ENCODE measurements at places on chromosomes 3 and 15.

GRCh38 chr3:156252656-156253055 lies 132.3 kb downstream of the KCNAB1 start:
- DNase-seq: no peak

- no peak for DNase-seq
Measured at GRCh38 chr3:115891006-115891636, 267.8 kb downstream of the GAP43 start.

DNA sequence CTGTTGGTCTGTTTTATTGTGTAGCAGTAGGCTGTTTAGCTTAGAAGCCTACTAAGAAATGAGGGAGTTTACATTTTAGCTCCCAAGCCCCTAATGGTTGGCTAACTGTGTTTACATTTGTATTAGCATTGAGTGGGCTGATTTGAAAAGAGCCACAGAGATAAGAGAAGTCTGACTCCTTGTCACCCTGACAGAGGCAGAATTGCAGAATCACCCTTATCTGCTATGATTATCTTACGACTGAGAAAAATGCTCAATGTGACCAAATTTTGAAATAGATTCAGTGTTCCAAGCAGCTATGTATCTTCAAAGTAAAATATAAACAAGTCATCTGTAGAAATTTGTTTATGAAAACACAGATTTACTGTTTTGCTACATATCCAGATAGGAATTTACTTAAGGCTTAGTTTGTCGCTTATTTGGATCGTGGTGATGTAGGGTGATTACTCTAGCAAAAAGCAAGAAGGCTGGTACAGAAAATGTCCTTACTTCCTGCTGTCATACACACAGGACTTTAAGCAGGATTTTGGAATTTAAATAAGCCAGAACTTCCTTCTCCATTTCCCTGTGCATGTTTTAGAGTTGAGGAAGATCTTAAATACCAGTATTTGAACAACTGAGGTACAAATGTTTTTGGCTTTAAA lies 19.0 kb downstream of the SEMA6D start:
- no peak for DNase-seq

- peak; percentile 3 for DNase-seq
Measured at GRCh38 chr15:78691167-78691850, 50.3 kb upstream of the CHRNB4 start.

DNA sequence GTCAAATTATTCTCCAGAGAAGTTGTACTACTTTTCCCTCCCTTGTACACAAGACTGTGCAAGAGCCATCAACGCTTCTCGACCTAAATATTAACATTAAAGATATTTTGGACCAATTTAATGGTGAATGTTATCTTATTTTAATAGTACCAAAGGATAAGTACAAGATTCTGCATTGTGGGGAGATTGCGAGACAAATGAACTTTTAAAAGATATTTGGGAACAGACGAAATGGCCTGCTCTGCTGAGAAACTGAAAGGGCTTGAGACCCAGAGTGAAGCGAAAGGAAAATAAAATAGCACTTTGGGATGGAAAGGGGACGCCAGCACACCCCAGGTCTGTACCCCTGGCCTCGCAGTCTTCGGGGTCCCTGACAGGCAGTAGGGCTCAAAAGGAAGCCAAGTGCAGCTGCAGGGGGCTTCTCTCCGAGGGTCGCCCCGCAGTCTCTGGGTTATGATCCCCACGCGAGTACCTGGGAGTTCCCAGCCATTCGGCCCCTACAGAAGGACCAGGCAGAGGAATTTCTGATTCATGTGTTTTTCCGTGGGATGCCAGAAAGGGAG lies 97.6 kb upstream of the VGLL3 start:
- no peak for DNase-seq

- DNase-seq: no peak
Measured at GRCh38 chr3:71492974-71493771, 90.4 kb downstream of the FOXP1 start.

DNA sequence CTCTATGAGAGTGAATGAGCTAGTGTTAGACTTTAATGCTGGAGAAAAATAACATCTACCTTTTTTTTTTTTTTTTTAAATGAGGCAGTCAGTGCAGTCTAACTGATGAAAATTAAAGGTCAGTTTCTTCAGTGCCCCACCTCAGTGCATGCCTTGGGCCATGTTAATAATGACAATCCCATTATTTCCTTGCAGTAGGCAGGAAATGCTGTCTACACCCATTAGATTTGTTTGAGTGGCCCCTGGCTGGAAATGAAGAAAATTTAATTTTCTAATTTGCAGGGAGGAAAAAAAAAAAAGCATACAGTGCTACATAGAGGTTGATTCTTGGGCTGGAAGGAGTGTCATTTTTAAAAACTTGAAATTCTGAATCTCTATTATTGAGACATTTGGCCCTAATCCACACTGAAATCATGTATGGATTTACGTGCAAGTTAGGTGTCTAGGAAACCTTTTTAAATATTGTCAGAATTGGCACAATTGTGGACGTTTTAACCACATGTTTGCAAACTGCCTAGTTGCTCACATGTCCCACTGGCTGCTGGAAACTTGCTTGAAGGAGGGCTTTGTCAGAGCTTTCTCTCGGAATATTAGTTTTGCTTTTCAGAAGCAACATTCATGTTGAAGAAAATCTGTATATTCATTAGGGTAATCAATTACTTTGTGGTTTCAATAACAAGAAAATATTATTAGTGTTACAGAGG lies 18.4 kb downstream of the FNDC3B start:
- DNase-seq: no peak

DNA sequence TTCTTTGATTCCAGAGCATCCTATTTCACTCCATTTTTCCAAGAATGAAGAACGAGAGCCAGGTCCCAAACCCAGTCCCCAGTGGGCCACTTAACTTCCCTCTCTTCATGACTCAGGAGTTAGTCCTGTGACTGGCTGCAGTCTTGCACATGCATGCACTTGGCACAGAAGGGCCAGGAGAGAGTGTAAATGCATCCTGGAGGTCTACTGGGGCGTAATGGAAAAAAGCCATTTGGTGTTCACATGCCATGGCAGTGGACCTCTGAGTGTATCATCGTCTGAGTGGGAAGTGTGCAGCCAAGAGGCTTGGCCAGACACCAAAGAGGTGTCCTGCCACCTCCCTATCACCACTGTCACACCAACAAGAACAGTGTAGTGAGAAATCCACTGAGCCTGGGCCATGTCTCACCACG lies 15.1 kb upstream of the RFTN1 start:
- no peak for DNase-seq

DNA sequence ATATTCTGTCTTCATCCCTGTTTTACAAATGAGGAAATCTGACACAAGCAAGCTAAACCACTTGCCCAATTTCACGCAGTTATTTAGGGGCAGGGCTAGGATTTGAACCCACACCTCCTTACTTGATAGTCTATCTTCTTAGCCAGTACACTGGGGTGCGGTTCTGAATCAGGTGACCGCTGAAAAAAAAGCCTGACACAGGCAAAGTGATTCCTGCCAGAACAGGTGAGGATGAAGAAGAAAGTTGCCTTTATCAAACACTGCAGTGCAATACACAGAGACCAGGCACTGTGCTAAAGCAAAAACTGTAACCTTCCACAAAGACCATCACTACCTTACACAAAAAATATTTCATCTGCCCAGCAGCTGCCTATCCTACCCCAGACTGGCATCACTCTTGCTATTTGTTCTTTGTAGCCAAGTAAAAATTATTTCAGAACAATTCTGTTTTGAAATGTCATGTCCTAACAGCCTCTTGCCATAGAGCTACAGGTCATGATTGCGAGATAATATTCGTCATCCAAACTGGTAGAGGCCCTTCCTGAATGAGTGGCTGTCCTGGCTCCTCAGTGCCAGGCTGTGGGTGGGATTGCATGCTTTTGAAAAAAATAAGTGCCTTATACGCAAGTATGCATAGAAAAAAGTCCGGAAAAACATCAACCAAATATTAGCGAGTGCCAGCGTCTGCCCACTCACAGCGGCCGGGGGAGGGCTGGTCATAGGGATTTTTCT lies 142.3 kb upstream of the TPM1 start:
- DNase-seq: no peak

- no peak for DNase-seq
Measured at GRCh38 chr3:16377847-16378302, 112.9 kb downstream of the OXNAD1 start.

DNA sequence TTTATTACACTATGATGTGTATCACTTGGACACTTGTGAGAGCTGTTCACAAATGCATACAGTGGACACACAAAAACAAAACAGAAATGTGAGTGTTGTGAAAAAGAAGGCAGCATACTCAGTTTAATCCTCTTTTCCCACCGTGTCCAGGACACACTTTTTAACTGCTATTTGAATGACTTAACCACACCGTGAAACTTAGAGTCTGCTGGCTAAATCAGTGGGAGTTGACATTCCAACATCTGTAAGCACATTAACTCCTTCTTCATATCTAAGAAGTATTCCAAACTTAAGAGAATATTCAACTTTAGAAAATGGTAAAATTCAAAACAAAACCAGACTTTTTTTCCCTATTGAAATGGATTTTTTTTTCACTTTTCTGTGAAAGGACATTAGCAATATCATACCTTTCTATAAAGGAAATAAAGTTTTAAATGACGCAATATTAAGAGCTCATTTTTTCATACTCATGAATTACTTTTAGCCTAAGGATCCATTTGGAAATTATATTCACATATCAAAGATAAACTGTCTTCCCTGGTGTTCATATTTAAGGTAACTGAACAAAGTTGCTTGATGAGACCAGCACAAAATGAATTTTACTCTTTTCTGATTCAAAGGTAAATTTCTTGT lies 316.6 kb downstream of the RBMS3 start:
- DNase-seq: no peak

GRCh38 chr3:157132936-157133335 lies 27.0 kb downstream of the CCNL1 start:
- DNase-seq: no peak

DNA sequence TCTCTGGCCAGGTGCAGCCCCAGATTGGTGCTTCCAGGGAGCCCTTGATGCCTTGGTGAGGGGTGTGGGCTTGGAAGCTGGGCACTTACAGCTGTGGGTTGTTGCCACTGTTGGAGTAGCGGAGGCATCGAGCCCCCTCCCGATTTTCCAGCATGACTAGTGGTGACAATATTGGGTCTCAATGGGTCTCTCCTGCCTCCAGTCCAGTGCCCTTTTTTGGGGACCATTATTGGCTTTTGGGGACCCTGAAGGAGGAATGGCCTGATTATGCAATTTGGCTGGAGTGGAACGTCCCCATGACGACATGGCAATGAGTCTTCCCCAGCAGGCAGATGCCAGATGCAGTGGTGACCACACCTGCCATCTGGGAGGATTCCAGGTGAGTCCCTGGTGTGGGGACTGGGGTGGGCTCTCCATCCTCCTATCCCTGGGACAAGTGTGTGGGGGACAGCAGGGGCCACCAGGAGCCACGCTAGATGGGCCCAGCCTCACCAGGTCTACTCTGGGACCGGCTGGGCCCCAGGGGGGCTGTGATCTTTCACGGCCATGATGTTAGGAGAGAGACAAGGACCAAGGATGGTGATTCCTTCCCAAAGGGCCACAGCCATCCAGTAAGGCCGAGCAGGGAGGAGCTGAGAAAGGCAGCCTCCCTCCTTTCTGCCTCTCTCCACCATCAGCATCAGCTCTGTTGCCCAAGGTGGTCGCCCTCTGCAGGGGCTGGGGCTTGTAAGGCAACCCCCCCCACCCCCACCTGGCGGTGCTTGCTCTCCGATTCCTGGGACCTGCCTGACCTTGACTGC lies 196.8 kb downstream of the GOLGA6L6 start:
- DNase-seq: no peak

DNA sequence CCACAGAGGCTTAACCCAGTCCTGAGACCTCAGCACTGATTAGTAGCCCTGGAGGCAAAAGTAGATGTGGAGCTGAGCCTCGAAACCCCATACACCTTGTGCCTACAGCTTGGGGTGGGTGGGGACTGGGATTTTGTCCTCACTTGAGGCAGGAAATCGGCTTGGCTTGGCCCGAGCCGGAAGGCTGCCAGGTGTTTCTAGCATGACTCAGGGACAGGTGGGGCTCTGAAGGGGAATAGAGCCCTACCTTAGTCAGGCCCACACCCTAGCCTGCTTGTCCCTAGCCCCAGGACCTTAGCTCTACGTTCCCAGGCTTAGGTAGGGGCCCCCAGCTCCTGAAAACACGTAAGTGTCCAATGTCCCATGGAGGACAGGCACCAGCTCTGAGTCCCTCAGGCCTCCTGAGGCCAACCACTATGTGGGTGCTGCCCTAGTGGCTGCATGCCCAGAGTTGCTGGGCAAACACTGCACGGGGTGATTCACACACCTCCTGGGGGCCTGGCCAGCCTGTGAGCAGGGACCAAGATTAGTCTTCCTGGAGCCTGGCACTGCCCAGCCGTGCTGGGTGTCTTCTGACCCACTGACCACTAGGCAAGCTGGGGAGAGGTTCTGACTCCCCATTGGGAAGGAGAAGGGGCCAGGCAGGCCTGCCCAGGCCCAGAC lies 3.1 kb downstream of the MST1R start:
- DNase-seq: no peak

DNA sequence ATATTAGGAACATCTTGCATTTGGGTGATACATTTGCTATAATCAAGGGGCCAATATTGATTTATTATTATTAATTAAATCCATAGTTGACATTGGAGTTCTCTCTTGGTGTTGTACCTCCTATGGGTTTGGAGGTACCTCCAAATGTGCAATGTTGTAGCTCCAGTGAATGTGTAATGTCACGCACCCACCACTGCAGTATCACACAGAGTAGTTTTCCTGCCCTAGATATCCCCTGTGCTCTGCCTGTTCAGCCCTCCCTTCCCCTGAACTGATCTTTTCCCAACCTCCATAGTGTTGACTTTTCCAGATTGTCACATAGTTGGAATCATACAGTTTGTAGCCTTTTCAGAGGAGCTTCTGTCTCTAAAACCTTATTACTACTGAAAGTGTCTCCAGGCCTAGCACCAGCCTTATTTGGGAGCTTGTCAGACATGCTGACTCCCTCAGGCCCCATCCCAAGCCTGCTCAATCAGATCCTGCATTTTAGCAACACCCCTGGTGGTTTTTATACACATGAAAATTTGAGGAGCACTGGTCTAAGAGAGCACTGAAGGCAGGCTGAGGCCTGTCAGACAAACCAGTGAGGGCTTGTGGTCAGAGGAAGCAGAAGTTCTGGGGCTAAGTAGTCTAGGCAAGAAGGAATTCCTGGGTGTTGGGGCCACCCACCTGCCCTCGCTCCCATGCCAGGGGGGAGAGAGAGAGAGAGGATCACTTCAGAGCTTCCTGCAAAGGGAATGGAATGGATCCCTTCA lies 73.4 kb downstream of the SLC6A11 start:
- no peak for DNase-seq

- no peak for DNase-seq
Measured at GRCh38 chr15:33064878-33065277, 129.6 kb downstream of the FMN1 start.

DNA sequence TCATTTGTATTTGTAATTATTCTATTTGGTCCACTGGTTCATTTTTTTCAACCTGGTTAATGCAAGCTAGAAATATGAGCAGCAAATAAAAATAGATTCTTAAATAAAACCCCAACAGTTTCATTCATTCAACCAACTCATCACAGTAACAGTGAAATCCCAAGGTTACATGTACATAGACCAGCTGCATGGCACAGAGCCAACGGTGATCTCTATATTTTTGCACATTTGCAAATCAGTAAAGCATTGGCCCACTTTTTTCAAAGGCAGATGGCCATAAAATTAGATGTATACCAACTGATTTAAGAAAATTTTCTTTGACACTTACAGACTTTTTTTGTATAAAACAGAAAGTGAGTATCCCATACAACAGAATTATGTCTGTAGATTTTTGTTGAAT lies 49.3 kb downstream of the STRIT1 start:
- DNase-seq: no peak

Data from stimulated activated CD8-positive, alpha-beta memory T cell treated with anti-CD3 and anti-CD28 coated beads, Interleukin-4, amount 100 ng/mL, for 48 hours (primary cell).